Sigmoid colon (tissue), 7 donors: ENCODE measurements at places on chromosomes 2 and 18. TPM values are rescaled to one million over a fixed set of nuclear protein-coding genes. Genes with fewer than 3 reads are reported as not detected.

DNA sequence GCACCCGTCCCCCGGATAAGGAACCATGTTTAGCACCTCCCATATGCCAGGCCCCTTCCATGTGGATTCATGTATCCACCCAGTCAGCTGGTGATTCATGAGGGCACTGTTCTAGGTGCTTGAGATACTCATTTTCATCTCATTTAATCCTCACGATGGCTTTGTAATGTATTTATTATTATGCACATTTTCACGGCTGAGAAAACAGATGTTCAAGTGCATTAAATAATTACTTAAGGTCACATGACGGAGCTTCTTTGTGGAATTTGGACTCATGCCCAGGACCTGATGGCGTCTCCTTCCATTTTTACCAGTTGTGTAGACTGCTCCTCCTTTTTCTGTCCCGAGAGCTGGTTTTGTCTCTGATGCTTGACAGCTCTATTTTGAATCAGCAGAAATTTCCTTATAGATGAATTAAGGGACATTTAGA is 72.2 kb upstream of the RBM44 start:
- H3K4me3 ChIP-seq: no peak overlapping the region
- H3K27ac ChIP-seq: peak overlapping the region; percentile 59
- no peaks in the 10 kb centered on the region for H3K27me3 ChIP-seq
- H3K36me3 ChIP-seq: no peaks in the 10 kb centered on the region
- H3K4me1 ChIP-seq: peaks cover 84% of the 10 kb centered on the region

- H3K27me3 ChIP-seq: no peaks in the 10 kb centered on the region
- no peak for DNase-seq
- no peaks in the 10 kb centered on the region for H3K36me3 ChIP-seq
- H3K4me1 ChIP-seq: no peaks in the 10 kb centered on the region
- H3K27ac ChIP-seq: no peak overlapping the region
- H3K4me3 ChIP-seq: no peak overlapping the region
Measured at GRCh38 chr2:129087133-129087813, 768.6 kb upstream of the HS6ST1 start.

DNA sequence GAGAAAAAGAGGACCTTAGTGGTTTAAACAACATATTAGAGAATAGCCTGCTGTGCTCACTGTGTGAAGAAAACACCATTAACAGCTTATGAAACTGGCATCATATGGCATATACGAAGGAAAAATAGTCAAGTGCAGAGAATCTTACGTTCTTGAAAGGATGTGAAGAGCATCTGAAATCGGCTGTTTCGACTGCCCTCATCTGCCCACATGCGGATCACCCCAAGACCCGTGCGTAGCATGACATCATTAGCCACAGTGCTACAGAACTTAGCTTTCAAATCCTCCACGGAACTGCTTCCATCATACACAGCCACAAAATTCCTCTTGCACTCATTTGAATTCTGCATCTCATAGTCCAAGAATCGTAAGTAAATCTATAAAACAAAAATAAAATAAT is 84.3 kb downstream of the NETO1 start:
- H3K4me3 ChIP-seq: no peak overlapping the region
- no peak overlapping the region for H3K27ac ChIP-seq
- DNase-seq: no peak
- no peaks in the 10 kb centered on the region for H3K27me3 ChIP-seq
- H3K36me3 ChIP-seq: no peaks in the 10 kb centered on the region

DNA sequence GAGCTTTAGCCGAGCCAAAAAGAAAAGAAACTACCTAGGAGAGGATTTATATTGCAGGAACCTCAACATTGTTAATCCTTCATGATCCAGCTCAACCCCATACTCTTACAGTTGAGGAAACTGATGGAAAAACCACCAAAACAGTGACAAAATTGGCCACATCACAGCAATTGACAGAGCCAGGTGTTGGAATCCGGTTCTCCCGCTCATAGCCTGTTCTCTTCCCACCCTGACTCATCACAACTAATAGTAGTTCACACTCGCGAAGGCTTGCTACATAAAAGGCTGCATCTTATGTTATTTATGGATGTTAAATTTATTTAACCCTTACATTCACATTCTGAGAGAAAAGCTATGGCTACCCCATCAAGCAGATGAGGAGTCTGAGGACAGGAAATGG is 33.7 kb downstream of the SLC9A4 start:
- no peak for DNase-seq
- no peak overlapping the region for H3K4me3 ChIP-seq
- H3K4me1 ChIP-seq: no peaks in the 10 kb centered on the region
- no peaks in the 10 kb centered on the region for H3K36me3 ChIP-seq
- no peak overlapping the region for H3K27ac ChIP-seq

- DNase-seq: no peak
- no peak overlapping the region for H3K4me3 ChIP-seq
- H3K27me3 ChIP-seq: no peaks in the 10 kb centered on the region
- H3K27ac ChIP-seq: no peak overlapping the region
- H3K4me1 ChIP-seq: no peaks in the 10 kb centered on the region
Measured at GRCh38 chr18:30852980-30853379, 189.6 kb downstream of the DSC3 start.

GRCh38 chr2:98899041-98899702 is 36.9 kb downstream of the CRACDL start:
- H3K36me3 ChIP-seq: no peaks in the 10 kb centered on the region
- H3K27ac ChIP-seq: no peak overlapping the region
- peak; percentile 28 for DNase-seq
- H3K4me1 ChIP-seq: no peaks in the 10 kb centered on the region

DNA sequence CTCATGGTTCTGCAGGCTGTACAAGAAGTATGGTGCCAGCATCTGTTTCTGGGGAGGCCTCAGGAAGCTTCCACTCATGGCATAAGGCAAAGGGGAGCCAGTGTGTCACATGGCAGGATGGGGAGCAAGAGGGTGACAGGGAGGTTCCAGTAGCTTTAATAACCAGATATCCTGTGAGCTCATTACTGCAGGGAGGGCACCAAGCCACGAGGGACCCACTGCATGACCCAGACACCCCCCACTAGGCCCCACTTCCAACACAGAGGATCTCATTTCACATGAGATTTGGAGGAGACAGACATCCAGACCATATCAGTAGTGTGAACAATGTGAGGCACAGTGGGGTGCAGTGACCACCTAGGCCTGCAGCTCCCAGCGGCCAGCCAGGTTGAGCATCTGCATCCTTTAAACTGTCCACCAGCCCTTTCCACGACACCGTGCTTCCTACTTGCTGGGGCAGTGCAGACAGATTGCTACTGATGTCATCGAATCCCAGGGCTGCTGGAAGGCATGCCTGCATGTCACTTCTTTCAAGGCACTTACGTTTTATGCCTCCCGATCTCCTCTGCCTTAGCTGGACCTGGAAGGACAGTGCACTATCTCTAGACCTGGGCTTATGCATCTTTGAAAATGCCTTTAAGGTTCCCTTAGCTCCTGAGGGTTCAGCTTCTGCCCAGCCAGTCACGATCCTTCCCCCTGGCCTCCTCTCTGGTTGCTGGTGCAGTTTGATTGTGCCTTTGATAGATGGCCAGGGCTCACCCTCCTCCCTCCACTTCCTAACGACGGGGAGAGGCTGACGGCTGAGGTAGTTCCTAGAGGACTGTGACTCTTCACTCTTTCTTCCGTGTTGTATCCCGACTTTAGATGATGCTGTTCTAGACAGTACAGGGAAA is 174.3 kb downstream of the FAM210A start:
- no peaks in the 10 kb centered on the region for H3K27me3 ChIP-seq
- no peak for DNase-seq
- H3K4me1 ChIP-seq: peaks cover 70% of the 10 kb centered on the region
- H3K27ac ChIP-seq: peak overlapping the region; percentile 82

DNA sequence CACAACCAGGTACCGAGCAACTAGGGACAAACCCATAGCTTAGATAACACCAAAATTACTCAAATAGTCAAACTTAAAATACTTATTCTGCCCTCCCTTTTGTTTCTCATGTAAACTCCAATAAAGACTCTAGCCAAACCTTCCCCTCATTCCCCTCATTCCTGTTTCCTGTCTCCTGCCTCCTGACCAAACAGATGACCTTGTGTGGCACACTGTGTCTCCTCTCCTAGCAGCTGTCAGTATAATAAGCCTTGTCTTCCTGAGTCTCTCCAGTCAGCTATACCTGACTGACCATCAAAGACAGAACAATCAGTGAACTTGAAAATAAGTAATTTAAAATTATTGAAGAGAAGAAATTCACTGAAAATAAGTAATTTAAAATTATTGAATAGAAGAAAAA is 14.3 kb downstream of the SULT1C4 start:
- no peak overlapping the region for H3K4me3 ChIP-seq
- no peak overlapping the region for H3K27ac ChIP-seq
- no peaks in the 10 kb centered on the region for H3K4me1 ChIP-seq

DNA sequence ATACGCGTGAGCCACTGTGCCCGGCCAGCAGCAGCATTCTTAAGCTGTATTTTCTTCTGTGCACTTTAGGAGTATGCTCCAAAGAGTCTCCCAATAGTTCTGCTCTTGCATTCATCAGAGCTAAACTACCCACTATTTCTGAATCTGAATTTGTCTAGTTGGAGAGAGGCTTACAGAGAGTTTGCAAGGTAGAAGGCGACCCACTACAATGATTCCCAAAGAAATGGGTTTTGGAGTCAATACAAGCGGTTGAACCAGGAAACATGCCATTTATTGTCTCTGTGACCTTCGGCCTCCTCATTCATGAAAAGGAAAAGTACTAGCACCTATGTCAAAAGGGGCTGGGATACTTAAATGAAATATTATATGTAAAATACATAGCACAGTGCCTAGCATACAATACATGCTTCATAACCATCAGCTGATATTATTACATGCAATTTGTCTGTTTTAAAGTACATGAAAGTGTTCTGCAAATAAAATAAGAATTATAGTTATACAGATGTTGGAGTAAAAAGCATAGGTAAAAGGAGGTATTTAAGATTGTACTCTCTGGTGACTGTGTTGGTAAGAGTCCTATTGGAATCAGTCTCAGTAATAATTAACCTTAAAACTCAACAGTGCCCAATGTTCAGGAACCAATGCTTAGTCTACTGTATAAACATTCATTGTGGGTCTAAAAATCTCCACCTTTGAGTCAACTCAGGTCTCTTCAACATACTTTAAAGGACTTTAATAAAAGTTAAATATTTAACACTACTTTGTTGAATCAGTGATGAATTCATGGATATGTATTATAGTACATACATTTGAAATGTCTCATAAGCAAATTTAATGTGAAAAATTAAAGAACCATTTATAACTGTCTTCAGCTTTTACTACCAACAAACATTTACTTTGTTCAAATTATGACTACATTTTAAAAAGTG is 89.8 kb upstream of the GRB14 start:
- DNase-seq: no peak
- no peaks in the 10 kb centered on the region for H3K36me3 ChIP-seq
- H3K4me3 ChIP-seq: no peak overlapping the region
- no peaks in the 10 kb centered on the region for H3K4me1 ChIP-seq
- no peaks in the 10 kb centered on the region for H3K27me3 ChIP-seq
- H3K27ac ChIP-seq: no peak overlapping the region

Gene SRD5A2
- total RNA-seq: not detected

GRCh38 chr2:240672076-240672700 is 10.5 kb downstream of the AQP12B start:
- no peak overlapping the region for H3K27ac ChIP-seq
- peaks cover 10% of the 10 kb centered on the region for H3K27me3 ChIP-seq
- H3K36me3 ChIP-seq: no peaks in the 10 kb centered on the region
- H3K4me3 ChIP-seq: no peak overlapping the region

Gene UGT1A4
- total RNA-seq: not detected
